Activated effector memory CD4-positive, alpha-beta T cell treated with anti-CD3 and anti-CD28 coated beads, Interleukin-2, amount 50 U/mL, for 16 hours (primary cell): ENCODE measurements at places on chromosomes 16 and 17.

DNA sequence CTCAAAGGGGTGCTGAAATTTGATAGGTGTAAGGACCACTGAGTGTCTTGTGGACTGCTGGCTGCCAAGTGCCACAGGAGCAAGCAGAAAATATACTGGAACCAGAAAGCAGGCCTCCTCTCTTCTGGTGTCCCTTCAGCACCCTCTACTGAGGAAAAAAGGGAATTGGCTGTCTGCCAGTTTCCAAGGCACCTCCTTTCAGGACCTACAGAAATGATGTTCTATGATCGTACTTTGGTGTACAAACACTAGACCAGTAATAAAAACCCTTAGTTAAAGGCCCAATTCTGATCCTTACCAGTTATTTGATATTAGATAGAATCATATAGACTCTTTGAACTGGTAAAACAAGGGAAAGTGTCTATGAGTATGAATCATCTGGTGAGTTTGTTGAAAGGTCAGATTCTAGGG lies 35.8 kb upstream of the BCAS3 start:
- DNase-seq, result peak; percentile 67

DNA sequence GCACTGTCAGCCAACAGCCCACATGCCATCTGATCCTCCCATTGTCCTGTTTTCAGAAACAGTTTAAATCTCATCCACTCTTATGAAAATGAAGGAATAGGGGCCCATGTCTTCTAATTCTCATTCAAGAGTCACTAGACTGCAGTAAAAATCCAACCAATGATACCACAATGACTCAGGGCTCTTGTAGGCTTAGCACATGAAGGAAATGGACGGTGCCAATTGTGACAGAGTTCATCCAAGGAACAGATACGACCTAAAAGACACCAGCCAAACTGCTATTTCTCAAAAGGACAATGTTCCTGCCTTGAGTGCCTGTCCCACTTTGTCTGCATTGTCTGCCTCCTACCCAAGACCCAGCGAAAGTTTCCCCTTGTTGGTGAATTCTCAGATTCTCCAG lies 204.8 kb upstream of the COX10 start:
- no peak for DNase-seq

GRCh38 chr16:13351181-13351580 lies 449.8 kb downstream of the SHISA9 start:
- DNase-seq, result no peak

DNA sequence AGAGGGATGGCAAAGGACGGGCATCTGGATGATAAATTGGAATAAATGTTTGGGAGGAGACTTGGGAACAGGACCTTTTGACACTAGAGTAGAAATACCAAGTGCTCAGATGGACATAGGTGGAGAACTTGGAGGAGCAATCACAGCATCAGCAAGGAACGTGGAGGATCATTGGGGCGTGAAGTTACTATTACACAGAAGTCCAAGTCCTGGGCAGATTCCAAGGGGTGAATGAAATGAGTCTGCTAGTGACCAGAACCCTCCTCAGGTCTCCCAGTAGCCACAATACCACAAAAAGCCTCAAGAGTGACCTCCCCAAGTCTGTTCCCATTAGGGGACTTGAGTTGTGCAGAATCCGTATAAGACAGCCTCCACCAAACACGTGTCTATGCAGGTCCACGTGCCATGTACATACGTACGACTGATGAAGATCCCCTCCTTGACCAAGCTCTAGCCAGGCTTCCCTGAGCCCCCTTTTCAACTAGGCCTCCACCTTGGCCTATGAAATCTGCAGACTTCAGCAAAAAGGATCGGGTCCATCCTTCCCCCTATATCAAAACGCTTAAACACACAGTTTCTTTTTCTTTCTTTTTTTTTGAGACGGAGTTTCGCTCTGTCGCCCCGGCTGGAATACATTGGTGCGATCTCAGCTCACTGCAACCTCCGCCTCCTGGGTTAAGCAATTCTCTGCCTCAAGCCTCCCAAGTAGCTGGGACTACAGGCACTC lies 2.2 kb downstream of the C17orf67 start:
- no peak for DNase-seq

DNA sequence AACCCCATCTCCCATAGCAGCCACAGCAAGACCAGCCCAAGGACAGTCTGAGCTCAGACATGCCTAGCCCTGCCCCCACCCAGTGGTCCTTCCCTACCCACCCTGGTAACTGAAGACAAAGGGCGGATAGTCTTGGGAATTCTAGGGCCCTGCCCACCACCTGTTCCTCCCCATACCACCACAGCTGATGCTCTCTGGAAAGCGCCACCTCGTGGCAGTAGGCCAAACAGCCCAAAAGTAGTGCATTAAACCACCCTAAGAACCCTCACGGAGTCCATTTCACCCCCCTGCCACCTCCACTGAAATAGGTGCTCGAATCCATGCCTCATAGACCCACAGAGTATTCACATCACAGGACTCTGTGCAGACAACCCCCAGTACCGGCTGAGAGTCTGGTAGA lies 1021.4 kb downstream of the CDH8 start:
- no peak for DNase-seq

- DNase-seq, result peak; percentile 75
Measured at GRCh38 chr17:28925912-28926365, 23.1 kb upstream of the DHRS13 start.

DNA sequence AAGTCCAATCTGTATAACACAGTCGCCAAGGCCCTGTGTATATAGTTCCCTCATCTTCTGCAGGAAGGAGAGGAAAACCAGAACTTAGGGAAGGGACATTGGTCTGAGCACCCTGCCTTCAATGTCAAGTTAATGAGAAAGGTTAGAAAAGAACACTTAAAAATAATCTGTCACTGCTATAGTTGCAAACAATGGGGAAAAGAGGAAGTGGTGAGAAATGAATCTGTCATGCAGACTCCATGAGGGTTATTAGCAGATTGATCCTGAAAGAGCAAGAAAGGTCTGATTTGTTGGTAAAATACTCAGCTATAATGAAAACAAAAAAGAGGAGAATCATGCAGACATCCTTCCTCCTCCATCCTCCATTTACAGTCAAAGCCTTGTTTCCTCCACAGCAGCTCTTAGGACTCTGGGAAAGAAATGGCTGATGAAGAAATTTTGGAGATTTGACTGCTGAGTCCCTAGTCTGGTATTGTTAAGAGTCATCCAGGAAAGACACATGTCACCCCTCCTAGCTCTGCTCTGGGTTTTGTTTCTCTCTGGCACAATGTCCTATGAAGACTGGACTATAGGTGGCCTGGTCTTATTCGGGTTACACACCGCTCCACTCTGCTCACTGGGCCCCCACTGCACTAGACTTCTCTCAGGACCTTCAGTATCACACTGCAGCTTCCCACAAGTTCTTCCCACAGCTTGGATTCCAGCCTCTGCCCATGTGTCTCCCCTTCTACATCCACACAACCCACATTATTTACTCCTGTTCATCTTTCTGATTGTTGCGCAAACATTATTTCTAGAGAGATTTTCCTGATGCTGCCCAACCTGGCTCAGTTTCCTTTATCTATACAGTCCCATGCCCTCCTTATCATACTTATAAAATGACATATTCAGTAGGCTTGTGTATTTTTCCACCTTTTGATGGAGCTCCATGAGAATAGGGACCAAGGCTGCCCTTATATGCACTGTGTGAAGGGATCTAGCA lies 56.5 kb upstream of the XYLT1 start:
- DNase-seq, result no peak

DNA sequence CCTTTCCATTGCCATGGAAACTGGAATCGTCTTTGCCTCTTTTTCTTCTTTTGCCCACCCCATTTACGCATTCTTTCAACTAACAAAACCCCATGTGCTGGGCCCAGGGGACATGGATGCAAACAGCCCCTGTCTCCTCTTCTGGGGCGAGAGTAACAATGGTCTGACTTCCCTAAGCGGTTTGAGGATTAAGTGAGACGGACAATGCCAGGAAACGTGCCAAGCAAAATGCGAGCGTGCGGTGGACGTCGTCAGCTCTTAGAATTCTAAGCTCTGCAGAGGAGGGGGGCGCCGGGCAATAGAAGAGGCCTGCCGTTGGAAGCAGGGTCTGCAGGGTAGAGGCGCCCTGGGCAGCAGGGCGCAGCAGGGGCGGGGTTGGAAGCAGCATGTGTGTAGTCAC lies 42.4 kb upstream of the JPH3 start:
- no peak for DNase-seq

- DNase-seq, result no peak
Measured at GRCh38 chr17:15467592-15467991, at the start of gene CDRT4. Gene CDRT4, minus strand, starts transcription at chr17:15467621. Its CDS starts 27,383 bp downstream, at chr17:15440238.

- DNase-seq, result no peak
Measured at GRCh38 chr17:14037453-14037852, 31.9 kb upstream of the COX10 start.

DNA sequence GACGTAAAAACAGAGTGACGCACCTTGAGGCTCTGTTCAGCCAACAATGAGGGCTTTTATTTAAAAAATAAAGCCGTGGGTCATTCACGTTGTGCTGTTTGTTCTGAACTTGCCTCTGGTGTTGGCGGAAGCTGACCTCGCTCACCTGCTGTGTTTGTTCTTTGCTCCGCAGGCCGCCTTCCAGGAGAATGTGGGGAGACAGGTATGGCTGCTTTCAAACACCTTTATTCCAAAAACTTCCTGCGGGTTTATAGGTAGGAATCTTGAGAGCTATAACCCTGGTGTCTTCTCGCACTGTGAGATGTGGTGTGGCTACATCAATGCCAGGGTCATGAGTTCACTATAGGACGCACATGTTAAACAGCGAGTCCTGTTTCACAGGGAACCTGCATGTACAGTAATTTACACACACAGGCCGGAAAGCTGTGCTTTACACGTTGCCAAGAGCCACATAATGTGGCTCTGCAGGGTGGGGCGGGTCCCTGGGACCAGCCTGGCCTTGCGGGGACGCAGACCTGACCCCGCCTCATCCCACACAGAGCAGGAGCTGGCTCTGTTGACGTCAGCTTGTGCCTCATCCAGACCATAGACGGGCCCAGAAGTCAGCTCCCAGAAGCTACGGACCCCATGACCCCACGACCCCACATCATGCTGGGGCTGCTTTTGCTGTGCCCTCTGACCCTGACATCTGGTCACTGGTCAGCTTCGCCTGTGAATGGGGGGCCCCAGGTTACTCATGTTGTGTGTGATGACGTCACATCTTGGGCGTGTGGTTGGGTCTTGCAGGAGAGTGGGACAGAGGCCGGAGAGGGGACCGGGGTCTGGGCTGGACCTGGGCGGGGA lies 49.9 kb upstream of the ZNF750 start:
- DNase-seq, result no peak

DNA sequence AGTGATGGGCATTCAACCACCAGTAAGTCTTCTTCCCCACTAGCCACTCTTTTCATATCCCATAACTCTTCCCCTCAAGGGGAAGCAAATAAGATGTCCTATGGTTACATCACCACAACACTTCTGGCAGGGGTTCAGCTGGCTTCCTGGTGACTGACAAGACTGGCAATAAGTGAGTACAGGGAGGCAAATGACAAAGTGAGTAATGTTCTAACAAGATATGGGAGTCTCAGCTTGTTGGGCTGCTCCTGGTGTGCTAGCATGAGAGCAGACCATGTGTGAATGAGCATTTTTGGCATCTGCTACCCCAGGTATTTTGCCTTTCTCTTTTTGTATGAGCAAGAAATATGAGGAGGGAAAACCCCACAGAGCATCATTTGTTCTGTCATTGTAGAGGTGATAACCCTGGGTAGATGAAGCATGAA lies 9.9 kb downstream of the TMIGD1 start:
- DNase-seq, result peak; percentile 73
